Activated CD8-positive, alpha-beta memory T cell treated with anti-CD3 and anti-CD28 coated beads, Interleukin-2, amount 10 ng/mL, durations not matched to agents 7 days and 5 days (primary cell): ENCODE measurements at places on chromosomes 1 and 21.
A peak's percentile ranks its signal among the peaks of the same experiment; 100 is the strongest.

- DNase-seq: no peak
These were observed 71.2 kb downstream of the GPR161 start for GRCh38 chr1:168065506-168065905.

- DNase-seq: no peak
These were observed 5.3 kb downstream of the PADI2 start for GRCh38 chr1:17113963-17114362.

DNA sequence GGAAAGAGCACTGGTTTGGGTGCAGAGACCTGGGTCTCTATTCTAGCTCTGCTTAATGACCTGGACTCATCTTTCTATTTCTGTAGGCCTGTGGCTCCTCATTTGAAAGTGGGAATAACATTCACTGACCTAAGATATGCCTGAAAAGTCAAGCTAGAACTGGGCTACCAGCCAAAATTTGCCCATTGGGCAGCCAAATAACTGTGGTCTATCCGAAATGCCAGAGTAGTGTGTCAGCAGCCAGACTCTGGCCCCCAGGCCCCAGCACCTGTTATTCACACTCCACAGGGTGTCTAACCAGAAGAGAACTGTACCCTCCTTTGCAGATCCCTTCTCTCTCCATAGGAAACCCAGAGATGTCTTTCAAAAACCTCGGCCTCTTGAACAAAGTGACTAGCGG, 12.6 kb downstream of the DAB1 start:
- DNase-seq: no peak

GRCh38 chr1:206488466-206488865, 18.2 kb downstream of the IKBKE start:
- no peak for DNase-seq

- no peak for DNase-seq
These were observed 273.7 kb downstream of the NTNG1 start for GRCh38 chr1:107414550-107414949.

DNA sequence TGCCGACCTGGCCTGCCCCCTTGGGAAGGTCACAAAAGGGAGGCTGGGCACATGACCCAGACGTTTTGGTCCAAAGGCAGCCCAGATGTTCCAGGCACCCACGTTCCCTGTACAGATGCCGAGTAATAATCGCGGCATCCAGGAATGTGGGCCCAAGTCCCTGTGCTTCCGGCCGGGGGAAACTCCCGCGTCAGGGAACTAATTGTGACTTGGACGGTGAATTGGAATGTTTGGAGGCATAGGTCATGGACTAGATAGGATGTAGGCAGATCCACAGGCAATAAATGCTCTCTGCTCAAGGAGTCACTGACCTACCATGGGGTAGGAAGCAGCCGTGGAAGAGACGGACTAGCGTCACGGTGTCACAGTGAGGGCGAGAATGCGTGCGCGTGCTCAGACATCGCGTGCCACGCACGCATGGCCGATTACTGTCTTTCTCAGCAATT, 178.4 kb downstream of the DUSP10 start:
- DNase-seq: no peak

DNA sequence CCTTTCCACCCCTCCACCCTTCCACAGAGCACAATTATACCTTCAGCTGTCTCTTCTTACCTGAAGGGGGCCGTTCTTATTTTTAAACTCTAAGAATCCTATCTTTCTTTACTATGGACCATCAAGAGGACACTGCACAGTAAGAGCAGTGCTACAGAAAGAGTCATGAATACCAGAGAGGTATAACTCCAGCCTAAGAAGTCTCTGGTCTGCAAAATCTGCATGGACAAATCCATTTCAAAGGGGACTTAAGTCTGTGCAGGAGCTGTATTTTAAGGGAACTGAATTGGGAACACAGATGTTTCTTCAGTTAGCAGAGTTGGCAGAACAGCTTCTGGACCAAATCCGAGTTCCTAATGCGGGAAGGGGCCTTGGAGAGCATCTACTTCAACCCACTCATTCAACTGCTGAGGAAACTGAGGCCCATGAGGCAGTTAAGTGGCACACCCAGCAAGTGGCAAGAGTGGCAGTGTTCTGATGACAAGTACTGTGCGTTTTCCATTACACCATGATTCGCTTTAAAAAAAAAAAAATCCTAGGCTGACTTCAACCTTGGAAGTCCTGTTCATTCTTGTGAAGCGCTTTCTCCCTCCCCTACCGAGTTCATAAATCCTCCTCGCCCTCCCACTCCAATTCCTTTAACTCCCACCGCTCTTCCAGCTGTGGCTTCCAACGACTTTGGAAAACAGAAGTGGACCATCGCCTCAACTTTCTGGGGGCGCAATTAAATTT, 1.8 kb downstream of the PLPP3 start:
- DNase-seq: no peak

- peak; percentile 50 for DNase-seq
These were observed 72.9 kb downstream of the AGPAT3 start for GRCh38 chr21:43937891-43938309.

DNA sequence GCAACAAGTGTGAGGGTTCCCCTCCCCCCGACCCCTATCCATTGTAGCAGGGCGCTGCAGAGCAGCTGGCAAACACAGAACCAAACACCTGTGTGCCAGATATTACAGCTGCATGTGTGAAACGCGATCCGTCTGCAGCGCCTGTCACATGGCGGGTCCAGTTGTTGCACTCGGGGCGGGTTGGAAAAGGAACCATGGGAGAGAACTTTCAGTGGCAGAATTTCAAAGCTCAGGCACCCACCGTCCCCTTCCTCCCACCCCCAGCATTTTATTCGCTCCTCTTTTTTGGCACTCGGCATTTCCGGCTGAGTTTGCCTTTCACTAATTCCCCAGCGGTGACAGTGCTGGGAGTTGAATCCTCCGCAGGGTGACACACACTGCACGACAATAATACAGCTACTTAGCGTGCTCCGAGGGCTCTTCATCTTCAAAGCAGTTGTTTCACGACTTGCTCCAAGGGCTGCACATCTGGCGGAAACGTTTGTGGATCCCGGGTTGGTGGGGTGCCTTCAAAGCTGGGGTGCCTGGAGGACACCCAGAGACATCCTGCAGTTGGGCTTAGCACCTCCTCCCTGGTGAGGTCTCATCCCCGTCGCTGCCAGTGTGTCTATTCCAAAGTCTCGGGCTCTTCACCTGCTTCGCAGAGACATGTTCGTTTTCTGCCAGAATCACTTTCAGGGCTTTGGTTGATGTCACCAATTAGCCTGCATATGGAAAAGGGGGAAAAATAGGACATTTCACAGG, 180.7 kb downstream of the ZBTB18 start:
- no peak for DNase-seq

DNA sequence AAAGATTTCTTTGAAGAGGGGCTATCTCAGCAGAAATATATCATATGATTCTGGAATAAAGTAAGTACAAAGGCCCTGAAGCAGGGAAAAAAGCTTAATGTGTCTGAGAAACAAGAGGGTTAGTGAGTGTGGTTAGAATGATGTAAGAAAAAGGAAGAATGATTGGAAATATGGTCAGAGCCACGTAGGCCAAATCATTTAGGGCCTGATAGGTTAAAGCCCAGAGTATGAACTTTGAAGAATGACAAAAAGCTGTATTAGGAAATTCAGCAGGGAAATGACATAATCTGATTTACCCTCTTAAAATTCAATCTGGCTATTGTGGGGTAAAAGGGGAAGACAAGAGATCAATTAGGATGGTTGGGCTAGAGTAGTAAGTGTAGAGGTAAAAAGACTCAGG, 69.0 kb upstream of the MUTYH start:
- DNase-seq: no peak
